ENCODE measurements at places on chromosomes 13 and 19.

GRCh38 chr13:36530050-36530789 lies 97.9 kb downstream of the CCNA1 start:
- DNase-seq, result no peak

DNA sequence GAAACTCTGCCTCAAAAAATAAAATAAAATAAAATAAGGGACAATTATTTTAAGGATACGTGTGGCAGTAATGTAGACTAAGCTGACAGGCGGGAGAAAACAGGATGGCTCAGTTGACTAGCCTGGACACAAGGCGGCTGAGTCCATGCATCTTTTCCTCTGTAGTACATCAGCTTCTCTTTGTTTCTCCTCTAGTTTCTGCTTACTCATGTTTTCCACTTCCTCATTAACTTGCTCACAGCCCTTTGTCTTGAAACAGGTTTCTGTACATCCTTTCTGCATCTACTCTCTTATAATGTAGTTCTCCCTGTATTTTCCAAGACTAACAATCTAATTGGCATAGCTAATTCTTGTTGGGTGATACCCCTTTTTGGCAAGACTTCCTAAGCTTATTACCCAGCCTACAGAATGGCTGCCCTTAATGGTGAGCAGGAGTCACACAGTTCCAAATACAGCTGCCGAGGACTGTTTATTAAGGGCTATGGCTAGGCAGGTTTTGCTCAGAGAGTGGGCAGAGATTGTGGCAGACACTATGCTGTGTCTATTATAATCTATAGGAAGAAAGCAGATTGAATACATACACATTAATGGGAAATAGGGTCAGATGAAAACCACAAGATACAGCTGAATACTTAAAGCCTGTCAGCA lies 58.7 kb upstream of the KLF5 start:
- DNase-seq, result no peak

DNA sequence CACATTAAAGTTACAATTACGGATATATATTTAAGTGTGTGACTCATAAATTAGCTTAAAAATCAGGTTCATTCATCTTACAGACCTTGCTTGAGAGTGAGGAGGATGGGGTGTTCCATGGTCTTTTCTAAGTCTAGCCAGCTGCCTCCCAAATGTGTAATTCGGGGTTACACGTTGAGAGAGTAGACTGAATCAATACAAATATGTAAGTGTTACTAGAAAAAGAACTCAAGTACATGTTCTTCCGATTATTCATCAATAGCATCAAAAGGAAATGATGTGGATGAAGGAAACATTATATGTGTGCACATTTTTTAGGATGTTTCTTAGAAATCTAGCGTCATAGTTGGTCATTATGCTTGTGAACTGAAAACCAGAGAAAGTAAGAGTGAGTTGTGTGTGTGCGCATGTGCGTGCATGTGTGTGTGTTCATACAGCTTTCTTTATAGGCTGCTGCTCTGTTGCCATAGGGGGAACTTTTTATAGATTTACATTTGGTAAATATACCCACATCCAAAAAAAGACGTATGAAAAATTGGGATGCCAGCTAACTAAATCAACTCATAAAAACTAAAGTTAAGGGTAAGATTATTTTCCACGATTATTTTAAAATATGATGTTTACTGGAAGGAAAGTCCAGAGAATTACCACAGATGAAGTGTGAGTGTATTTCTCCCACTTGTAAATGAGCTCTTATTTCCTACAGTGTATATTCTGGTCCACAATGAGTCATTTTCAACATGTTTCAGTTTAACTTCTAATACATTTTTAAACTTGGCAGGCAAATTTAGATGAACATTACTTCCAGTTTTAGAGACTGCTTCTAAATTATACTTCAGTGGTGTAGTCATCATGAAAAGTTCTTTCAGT lies 82.4 kb downstream of the PIBF1 start:
- DNase-seq, result no peak

DNA sequence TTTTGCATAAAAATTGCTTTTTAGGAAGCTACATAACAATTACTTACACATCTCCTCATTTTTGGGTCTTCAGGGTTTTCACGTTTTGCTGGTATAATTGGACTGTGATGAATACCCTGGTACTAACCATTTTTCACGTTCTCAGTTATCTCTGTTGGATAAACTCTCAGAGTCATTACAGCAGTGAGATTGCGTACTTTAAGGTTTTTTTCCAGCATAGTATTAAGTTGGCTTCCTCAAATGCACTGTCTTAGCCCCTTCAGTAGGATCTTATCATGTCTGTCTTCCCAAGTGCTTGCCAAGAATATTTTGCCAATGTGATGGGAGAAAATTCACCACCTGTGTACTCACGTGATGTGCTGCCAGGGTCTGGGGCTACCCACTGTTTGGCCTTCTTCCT lies 342.5 kb downstream of the TEX29 start:
- DNase-seq, result no peak

DNA sequence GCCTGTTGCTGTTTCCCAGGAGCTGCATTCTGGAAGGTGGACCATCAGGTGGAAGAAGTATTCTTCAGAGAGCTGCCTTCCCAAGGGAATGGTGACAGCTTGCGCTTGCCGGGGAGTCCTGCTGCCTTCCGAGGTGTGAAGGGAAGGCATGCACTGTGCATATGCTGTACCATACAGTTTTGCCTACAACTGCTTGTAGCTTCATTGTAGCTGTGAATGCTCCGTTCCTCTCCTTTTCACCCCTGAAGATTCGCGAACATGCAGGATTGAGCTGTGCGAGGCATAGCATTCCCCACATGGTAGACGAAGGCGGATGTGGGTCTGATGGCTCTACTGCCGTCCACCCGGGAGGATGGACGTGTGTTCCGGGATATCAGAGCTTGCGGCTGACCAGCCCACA lies 243.2 kb upstream of the TSHZ3 start:
- no peak for DNase-seq

DNA sequence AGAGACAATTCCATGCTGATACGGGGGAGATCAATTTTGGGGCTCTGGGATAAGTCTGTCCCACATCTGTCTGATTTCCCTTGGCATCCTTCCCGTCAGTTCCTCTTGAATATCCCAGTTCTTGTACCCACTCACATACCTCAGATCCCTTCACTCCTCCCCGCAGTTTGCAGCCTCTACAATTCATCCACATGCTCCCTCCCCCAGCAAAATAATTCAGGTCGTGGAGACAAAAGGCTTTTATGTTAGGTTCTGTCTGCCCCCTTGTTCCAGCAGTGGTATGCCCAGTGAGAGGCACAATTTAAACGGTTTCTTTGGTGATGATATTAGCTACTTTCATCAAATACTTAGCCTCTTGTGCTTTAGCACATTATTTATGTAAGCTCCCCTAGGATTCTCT lies 9.6 kb downstream of the RPS16 start:
- no peak for DNase-seq

DNA sequence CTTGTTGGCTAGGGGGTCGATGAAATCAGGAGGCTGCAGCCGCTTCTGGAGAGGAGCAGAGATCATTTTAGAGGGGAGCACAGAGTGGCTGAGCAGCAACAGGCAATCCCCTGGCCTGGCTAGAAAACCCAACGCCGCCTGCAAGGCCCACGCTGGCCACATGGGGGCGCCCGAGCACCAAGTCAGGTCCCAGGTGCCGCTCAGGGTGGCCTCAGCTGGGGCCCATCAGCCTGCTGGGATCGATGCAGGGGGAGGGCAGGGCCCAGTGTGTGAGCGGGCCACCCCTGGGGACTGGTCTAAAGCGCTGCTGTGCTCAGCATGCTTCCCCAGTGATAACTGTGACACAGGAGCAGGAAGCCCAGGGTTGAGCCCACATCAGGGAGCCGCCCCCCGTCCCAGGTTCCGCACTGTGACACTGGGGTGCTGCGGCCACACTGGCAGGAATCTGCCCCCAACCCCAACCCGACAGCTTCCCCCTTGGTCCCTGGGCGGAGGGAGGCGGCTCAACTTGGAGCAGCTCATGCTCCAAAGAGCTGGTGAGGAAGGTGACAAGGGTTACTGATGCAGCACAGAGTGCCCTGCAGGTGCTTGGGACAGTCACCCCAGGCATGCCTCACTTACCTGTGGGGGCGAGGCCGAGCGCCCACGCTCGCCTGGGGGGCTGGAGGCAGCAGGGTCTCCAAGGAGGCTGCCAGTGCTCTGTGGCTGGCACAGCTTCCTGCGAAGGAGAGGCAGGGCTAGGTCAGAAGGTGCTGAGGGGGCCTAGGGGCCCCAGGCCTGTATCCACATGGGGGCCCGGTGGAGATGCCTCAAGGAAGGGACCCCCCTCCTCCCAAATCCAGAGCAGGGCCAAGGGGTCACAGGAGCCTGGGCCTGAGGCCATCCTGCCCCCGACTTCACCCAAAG lies 13.3 kb upstream of the ISYNA1 start:
- peak; percentile 85 for DNase-seq

DNA sequence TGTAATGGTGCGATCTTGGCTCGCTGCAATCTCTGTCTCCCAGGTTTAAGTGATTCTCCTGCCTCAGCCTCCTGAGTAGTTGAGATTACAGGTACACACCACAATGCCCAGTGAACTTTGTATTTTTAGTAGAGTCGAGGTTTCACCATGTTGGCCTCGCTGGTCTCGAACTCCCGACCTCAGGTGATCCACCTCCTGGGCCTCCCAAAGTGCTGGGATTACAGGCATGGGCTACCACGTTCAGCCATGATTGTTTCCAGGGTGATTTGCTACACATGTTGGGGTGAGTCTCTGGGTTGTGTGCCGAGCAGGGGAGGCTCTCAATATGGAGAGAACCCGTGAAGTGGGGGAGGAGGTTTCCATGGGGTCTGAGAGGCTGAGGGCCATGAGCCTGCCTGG lies 24.8 kb upstream of the CEACAM21 start:
- no peak for DNase-seq

DNA sequence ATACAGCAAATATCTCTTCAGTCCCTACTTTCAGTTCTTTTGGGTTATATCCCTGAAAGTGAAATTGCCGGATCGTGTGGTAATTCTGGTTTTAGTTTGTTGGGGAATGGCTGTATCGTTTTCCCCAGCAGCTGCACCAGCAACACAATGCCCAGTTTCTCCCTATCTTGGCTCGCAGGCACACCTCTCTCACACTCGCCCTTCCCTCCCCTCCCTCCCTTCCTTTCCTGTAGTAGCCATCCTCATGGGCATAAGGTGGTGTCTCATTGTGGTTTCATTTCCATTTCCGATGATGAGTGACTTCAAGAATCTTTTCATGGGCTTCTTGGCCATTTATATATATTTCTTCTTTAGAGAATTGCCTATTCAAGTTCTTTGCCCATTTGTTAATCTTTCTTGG lies 8.6 kb upstream of the GPR18 start:
- DNase-seq, result no peak

- no peak for DNase-seq
Observed at GRCh38 chr13:113836768-113837559, 26.9 kb downstream of the GAS6 start.

DNA sequence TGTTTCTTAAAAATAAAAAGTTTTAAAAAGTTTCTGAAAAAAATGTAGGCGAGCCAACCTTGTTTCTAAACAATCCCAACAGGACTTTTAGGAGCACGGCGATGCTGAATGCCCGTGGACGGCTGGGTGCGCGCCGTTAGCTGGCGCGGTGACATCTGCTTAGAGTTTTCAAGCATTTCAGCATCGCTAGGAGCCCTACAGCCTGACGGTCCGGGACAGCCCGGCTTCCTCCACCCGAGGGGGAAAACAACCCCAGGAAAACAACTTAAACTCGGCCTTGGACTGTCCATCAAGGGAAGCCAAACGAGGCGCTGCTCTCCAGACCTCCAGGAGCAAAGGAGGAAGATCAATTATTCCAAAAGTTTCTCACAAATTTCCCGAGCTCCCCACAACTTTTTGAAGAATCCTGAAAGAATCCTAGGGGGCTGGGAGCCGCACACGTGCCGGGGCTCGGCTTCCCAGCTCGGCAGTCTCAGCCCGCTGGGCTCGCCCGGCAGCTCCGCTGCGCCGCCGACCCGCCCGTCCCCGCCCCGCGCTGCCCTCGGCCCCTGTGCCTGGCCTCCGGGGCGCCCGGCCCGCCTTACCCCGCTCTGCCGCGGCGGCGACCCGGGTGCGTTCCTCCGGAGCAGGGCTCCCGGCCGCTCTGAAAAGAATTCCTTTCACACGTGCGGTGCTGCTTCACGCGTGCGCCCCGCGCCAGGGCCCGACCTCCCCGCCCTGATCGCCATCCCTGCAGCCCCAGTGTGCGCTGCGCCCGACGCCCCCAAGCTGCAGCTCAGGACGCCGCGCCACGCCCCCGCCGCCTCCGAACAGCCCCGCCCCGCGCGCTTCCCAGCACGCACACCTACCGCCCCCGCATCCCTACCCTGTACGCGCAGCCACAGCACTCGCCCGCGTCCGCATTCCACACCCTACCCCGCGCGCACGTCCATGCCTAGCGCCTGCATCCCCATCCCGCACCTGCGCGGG lies at the start of gene GJA3:
Gene GJA3 (minus strand): TSS at position 747 of the 969 bp plus-strand sequence. CDS start 17,764 bp downstream, outside the sequence.
- peak; percentile 57 for DNase-seq

DNA sequence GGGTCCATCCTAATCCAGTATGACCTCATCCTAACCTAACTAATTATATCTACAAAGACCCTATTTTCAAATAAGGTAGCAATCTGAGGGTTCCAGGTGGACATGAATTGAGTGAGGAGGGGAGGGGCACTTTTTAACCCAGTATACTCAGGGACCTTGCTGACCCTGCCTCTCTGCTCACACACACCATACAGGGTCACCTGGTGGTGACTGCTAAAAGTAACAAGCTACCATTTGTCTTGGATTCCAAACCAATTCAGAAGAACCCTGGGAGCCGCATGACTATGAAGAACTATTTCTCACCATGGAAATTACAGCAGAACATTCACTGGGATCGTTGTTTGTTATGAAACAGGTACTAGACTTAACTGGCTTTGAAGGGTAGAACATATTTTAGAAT lies 151.9 kb downstream of the LACC1 start:
- DNase-seq, result no peak

DNA sequence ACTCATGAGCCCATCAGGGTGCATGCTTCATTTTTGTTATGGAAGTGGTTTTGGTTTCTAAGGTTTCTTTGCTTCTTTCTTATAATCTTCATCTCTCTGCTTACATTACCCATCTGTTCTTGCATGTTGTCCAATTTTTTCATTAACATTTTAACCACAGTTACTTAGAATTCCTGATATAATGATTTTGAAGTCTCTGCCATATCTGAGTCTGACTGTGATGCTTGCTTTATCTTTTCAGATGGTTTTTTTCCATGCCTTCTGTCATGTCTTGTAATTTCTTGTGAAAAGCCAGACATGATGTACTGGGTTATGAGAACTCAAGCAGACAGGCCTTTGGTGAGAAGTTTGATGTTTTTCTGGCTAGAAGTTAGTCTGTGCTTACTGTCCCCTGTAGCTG lies 8.0 kb upstream of the ARGLU1 start:
- no peak for DNase-seq

DNA sequence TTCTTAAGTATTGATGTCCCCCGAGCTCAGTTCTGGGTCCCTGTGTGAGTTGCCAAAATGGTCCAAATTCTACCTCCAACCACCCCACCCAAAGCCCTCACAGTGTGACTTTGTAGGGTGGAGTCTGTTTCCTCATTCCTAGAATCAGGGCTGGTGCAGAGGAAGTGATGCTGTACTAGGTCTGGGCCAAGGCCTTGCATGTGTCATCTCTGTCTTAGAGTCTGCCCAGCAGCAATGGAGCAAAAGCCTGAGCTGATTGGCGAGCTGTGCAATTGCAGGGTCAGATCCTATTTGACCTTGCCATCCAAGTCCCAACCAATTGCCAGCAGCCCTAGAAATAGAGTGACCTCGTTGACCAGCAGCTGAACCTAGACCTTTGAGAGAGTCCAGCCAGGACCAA lies 97.0 kb upstream of the ANKRD10 start:
- DNase-seq, result no peak

Data from activated T-cell treated with anti-CD3 and anti-CD28 coated beads for 48 hours (primary cell).